ENCODE measurements at places on chromosomes 2 and 18.

- no peak for DNase-seq
These were observed 15.1 kb upstream of the NMUR1 start for GRCh38 chr2:231545105-231545902.

DNA sequence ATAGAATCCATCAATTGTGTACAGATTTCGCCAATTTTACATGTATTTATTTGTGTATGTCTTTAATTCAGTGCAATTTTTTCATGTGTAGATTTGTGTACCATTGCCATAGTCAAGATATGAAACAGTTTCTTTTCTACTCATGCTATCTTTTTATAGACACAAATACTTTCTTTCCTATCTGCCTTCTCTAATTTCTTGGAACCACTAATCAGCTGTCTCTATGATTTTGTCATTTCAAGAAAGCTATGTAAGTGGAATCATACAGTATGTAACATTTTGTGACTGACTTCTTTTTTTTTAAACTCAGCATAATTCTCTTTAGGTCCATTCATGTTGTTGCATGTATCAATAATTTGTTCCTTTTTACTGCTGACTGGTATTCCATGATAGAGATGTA is 33.3 kb downstream of the KIAA1328 start:
- no peak for DNase-seq

GRCh38 chr2:170391697-170392096 is 213.8 kb downstream of the MYO3B start:
- DNase-seq: no peak

DNA sequence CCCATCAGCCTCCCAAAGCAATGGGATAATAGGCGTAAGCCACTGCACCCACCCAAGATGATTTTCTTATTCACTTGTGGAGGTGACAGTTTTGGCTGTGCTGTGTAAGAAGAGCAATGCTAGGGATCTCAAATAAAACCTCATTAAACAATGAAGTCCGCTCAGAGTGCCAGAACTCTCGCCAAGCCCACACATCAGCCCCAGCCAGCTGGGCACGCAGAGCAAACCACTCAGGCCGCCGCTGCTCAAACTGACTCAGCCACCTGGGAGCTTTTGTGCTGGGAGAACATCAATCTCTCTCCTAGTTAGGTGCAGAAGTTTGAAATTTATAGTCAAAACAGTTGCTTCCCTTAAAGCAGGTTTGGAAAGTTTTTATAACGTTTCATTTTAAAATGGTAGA is 47.6 kb downstream of the RNF152 start:
- DNase-seq: no peak

DNA sequence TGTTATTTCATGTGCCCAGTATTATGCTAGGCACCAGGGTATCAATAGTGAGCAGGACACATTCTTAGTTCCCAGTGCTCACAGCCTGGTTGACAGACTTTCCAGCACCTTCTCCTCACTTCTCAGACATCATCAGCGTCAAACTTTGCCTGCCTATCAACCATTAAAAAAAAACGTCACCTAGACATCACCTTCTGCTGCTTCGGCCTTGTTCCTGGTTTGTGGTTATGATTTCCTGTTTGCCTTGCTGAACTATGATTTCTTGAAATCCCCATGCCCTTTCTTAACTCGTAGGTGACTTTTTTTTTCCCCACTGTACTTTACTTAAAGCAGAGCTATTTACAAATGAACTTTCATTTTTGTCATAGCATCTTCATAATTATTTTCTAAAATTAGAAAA is 60.4 kb upstream of the NABP1 start:
- no peak for DNase-seq

DNA sequence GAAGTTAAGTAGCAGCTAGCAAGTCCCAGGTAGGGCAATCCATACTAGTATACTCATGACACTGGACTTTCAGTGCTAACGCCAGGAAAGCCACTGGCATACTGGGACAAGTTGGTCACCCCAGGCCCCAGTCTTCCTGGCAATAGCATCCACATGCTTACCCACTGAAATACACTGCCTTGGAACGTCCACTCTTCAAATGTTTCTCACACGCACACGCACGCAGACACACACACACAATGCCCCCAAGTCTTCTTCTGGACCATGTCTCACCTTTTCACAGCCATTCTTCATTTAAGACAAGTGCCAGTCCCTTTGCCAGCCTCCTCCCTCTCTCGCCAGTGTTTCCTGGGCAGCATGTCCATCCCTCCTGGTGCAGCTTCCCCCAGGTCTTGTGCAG is 8.7 kb upstream of the TEX261 start:
- DNase-seq: no peak

GRCh38 chr2:203740871-203741281 is 34.4 kb downstream of the CD28 start:
- DNase-seq: no peak

DNA sequence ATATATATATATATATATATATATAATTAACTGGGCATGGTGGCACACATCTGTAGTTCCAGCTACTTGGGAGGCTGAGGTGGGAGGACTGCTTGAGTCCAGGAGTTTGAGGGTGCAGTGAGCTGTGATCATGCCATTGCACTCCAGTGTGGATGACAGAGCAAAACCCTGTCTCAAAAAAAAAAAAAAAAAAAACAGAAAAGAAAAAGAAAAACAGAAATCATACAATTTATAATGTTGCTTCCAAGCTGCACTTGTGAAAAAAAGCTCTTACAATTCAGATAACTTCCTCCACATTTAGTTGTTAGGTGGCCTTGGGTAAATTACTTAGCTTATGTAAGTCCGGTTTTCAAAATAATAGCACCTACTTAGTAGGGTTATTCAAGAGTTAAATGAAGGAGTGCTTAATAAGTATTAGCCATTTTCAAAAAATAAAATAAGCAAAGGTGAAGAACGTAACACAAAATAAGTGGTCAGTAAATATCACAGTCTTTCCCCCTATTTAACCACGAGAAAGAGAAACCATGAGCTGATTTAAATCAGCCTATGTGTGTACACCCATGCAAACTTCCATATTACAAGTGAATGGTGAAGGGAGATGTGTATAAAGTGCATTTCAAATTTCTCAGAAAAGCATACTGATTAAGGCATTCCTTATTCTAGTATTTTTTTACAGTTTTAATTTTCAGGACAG is 2.3 kb downstream of the WIPF1 start:
- DNase-seq: no peak
